ENCODE measurements at places on chromosomes 2 and 18. TPM values are rescaled to one million over a fixed set of nuclear protein-coding genes. Genes with fewer than 3 reads are reported as not detected.

STAT4 gene
- 1.8 TPM for polyA plus RNA-seq

MC5R gene
- polyA plus RNA-seq, result not detected

INHBB gene
- 8.7 TPM for polyA plus RNA-seq

SERPINB11 gene
- polyA plus RNA-seq, result not detected

CHMP3 gene
- 47.9 TPM for polyA plus RNA-seq

CIB4 gene
- polyA plus RNA-seq, result 10.1 TPM

CAPN13 gene
- polyA plus RNA-seq, result not detected

UNC80 gene
- 9.8 TPM for polyA plus RNA-seq

SEH1L gene
- polyA plus RNA-seq, result 17.4 TPM

PLGLB1 gene
- polyA plus RNA-seq, result 3.1 TPM

MREG gene
- polyA plus RNA-seq, result 3.1 TPM

KRTCAP3 gene
- polyA plus RNA-seq, result 5.4 TPM

TMEM185B gene
- polyA plus RNA-seq, result 17.6 TPM

CRYGC gene
- polyA plus RNA-seq, result not detected

NAT8 gene
- 0.10 TPM for polyA plus RNA-seq

UCN gene
- polyA plus RNA-seq, result 0.42 TPM

LINC00305 gene
- polyA plus RNA-seq, result not detected

C2orf80 gene
- not detected for polyA plus RNA-seq

AQP12B gene
- polyA plus RNA-seq, result 0.07 TPM

DSG2 gene
- polyA plus RNA-seq, result 0.32 TPM

CTLA4 gene
- polyA plus RNA-seq, result 0.15 TPM

STARD6 gene
- not detected for polyA plus RNA-seq

IHH gene
- polyA plus RNA-seq, result not detected

LYG2 gene
- not detected for polyA plus RNA-seq

PDE11A gene
- 0.80 TPM for polyA plus RNA-seq

Data from adrenal gland (tissue), 19 donors.